ENCODE measurements at places on chromosomes 11 and 22.

GRCh38 chr11:17197431-17197898, 10.3 kb downstream of the PIK3C2A start:
- peaks cover 1% of the 10 kb centered on the region for H3K36me3 ChIP-seq
- no peak for DNase-seq
- H3K4me3 ChIP-seq, result no peak overlapping the region
- no peaks in the 10 kb centered on the region for H3K4me1 ChIP-seq
- H3K27ac ChIP-seq, result no peak overlapping the region
- no peaks in the 10 kb centered on the region for H3K27me3 ChIP-seq

DNA sequence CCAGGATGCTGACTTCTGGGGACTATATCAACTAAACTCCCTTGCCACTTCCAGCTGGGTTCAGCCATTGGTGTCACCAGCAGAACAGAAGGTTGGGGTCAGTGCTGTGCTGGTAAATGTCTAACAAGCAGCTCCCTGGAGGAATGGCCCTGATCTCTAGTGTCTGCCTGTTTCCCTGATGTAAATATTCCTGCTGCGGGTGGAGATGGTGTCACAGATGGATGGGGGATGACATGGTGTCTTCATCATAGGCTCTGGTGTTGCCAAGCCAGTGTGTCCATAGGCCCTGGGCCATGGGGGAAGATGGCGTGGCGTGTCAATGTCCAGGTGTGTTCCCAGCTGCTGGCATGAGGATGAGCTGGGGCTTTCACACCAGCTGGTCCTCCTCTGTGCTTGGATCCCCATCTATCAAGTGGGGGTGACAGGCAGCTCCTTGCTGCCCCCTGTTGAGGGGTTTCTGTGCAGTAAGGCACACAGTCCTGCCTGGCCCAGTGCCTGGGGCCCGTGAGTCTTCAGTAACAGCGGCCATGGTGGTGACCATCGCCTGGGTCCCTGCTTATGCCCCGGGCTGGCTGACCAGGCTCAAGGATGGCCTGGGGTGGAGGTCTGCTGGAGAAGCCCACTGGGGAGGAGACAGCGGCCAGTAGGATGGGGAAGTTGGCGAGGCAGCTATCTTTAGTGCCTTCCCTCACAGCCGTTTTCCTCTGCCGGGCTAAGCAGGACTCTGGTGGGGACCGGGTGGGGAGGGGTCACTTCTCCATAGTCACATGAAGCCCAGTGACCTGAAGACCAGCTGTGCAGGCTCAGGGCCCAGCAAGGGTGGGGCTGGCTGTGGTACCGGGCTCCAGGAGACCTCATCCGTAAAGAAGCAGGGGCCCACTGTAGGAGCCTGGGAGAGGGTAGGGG, 12.7 kb downstream of the RPL3 start:
- no peak overlapping the region for H3K27ac ChIP-seq
- DNase-seq, result peak; percentile 67
- peaks cover 2% of the 10 kb centered on the region for H3K4me1 ChIP-seq

- H3K27me3 ChIP-seq, result no peaks in the 10 kb centered on the region
- H3K4me1 ChIP-seq, result peaks cover 8% of the 10 kb centered on the region
- DNase-seq, result no peak
- H3K4me3 ChIP-seq, result no peak overlapping the region
Measured at GRCh38 chr11:63911440-63911839, 5.5 kb downstream of the RCOR2 start.

DNA sequence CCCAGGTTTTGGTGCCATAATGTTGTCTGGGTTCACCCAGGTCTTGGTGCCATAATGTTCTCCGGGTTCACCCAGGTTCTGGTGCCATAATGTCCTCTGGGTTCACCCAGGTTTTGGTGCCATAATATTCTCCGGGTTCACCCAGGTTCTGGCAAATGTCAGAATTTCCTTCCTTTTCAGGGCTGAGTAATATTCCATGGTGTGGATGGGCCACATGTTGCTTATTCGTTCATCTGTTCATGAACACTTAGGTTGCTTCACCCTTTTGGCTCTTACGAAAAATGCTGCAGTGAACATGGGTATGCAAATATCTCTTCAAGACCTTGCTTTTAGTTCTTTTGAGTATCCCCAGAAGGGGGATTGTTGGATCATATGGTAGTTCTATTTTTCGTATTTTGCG, 15.1 kb upstream of the GRAMD4 start:
- H3K4me3 ChIP-seq, result no peak overlapping the region
- no peak overlapping the region for H3K27ac ChIP-seq
- no peaks in the 10 kb centered on the region for H3K36me3 ChIP-seq
- no peaks in the 10 kb centered on the region for H3K27me3 ChIP-seq
- no peak for DNase-seq
- no peaks in the 10 kb centered on the region for H3K4me1 ChIP-seq

Data from mesendoderm (in vitro differentiated cells).